ENCODE measurements at places on chromosomes 4 and X.
A peak's percentile ranks its signal among the peaks of the same experiment; 100 is the strongest.

- DNase-seq = no peak
Measured at GRCh38 chr4:53119680-53120079, 246.2 kb downstream of the SCFD2 start.

DNA sequence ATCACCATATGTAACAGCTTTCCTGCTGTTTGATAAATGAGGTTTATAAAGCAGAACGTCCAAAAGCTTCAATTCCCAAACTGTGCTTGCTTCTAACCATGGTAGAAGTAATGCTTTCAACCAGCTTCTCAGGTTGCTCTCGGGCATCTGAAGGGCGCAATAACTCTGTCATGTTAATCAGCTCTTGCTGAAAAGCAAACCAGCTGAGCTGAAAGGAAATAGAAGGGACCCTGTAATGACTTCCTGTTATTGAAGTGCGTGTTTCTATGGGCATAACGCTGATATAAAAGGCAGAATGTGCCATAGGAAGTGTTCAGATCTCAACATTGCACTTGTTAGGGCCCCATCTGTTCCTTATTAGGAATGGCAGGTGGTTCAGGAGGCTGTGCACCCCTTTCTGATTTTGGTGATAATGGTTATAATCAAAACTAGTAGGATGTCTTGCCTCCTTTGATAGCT is 21.2 kb downstream of the HERC3 start:
- DNase-seq = peak; percentile 61

DNA sequence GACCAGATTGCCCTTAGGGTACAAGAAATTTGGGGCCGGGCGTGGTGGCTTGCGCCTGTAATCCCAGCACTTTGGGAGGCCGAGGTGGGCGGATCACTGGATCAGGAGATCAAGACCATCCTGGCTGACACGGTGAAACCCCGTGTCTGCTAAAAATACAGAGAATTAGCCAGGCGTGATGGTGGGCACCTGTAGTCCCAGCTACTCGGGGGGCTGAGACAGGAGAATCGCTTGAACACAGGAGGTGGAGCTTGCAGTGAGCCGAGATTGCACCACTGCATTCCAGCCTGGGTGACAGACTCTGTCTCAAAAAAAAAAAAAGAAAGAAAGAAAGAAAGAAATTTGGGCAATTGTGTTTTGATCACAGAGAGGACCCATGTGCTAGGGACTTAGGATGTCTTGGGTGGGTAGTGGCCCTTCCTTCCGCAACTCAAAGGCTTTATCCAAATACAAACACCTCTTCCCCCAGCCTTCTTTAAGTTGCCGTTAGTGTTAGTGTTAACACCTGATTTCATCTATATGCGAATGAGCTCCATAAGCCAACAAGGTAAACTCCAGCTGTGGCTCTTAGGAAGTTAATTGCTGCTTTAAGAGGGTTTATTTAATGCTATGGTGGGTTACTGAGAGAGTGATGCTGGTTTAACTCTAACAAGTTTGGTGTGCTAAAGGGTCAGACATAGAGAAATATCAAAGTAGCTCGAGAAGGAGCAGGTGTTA is 8.6 kb upstream of the CCDC110 start:
- DNase-seq = no peak

- peak; percentile 17 for DNase-seq
Measured at GRCh38 chrX:138775517-138775916, 64.0 kb upstream of the FGF13 start.

DNA sequence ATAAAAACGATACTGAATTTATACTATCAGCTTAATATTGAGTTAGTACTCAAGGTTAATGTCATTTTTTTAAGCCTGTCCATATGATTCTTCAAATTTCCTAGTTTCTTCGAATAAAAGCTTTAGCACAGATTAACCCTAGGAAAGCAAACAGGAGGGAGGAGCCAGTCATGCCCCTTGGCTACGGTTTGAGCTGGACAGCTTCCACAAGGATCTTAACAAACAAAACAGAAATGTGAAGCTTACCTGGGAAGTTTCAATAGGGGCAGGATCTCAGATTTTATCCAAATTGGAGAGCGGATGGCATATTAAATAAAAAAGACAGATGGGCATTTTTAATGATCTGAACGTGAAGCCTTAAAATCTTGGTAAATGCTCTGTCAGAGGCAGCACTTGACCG is 2.3 kb downstream of the NWD2 start:
- no peak for DNase-seq

- DNase-seq = no peak
Measured at GRCh38 chr4:181702864-181703495, 540.2 kb upstream of the TENM3 start.

DNA sequence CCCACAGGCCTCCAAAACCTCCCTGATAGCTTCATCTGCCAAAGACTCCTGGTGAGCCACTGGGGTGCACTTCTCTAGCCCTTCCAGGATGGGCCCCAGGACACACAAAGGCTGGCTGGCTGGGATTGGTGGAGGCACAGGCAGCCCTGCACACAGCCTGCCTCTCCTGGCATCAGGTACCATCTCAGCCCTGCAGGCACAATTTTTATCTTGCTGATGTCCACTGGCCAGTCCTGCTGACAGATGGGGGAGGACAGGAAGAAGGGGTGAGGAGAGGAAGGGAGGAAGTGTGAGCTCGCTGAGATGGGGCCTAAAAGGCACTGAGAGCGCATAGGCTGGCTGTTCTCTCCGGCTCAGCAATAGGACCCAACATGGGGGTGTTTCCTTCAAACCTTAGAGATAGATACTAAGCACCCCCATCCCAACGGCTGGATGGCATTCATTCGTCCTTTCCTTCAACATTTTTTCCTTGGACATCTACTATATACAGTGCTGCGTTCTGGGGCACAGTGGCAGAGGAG is 92.7 kb downstream of the PJA1 start:
- DNase-seq = no peak

DNA sequence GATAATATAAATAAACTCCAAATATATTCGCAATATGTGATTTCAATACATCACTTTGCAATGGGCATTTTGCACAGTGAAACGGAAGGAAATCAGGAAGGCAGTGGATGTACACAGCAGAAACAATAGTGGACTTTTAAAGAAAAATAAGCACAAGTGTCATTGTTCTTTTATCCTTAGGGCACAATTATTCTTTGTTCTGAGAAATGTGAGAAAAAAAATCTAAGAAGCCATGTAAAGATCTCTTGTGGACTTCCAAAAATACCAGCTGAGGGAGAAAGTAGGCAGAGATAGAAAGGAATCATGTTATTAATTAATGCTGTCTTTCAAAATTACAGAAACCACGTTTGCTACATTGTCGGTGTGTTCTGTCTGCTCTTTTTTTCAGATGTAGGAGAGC is 17.6 kb upstream of the PRRG1 start:
- DNase-seq = no peak

DNA sequence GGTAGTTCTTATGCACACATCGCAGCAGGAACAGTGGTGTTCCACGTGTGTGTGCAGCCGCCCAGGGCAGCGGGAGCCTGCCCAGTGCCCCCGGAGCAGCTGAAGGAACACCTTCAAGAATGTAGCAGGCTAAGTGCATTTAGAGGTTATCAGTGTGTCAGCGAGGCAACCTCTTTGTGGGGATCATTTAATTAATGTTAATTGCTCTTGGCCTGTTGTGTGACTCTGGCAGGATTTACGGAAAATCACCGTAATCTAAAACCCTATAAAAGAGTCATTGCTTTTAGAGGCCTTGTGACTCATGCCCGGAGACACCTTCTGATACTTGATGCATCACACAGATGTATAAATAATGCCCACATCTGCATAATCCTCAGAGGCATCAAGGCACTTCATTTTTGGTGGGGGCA is 47.3 kb upstream of the GATB start:
- DNase-seq = no peak

- no peak for DNase-seq
Measured at GRCh38 chrX:44431194-44431593, 87.7 kb upstream of the EFHC2 start.

- no peak for DNase-seq
Measured at GRCh38 chr4:158993891-158994290, 109.0 kb upstream of the RAPGEF2 start.

Measured in activated CD4-positive, alpha-beta T cell treated with anti-CD3 and anti-CD28 coated beads, Interleukin-10, Interleukin-2, amounts not matched to agents 100 ng/mL and 50 ng/mL, durations not matched to agents 16 hours and 8 hours (primary cell).